ENCODE measurements at places on chromosomes 1 and 21.

DNA sequence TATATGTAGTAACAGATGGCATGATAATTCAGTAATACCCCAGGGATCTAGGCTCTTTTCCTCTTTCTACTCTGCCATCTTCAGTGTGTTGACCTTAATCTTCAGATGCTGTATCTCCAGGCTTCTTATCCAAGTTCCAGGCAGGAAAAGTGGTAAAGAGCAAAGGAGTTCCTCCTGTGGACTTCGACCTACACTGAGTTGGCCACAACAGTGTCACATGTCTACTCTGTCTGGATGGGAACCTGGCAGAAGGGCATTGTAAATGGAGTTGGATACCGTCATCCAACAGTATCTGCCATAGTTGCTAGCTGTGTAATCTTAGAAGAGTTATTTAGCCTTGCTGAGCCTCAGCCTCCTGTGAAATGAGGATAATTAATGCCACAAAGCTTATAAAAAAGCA lies 21.9 kb downstream of the IL23R start:
- DNase-seq, result no peak

- DNase-seq, result no peak
Observed at GRCh38 chr1:174297351-174297750, 138.0 kb downstream of the RABGAP1L start.

DNA sequence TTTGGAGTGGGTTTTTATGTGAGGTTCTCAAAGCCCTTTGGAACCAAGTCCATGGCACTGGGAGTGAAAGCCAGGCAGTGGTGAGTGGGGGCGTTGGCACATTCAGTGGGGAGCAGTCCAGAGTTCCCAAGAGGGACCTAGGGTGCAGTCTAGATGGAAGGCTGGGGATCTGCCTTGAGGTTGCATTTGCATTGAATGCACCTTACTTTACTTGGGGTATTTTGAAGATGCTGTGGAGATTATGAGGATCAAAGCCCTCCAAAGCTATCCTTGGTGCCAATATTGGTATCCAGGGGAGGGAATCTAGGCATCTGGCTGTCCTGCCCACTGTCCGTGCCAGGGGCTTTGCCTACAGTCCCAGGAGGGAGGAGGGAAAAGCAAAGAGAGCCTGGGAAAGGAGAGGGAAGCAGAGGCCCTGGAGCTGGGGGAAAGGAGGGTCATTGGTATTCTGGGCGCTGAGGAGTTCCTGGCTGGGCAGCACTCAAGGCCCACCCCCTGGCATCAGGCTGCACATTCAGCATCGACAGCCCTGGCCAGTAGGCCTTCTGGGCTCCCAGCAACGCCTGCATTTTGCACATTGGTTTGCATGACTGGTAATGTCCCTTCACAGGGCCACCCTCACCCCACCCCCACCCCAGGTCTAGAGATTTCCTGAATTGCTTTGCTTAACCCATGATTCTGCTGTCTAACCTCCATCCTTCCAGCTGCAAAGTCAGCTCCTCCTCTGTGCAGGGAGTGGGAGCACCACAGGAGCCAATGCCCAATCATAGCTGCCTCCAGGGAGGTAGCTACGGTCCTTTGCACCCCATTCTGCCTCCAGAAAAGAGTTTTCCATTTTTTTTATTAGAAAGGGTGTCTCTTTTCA lies 843 bp upstream of the BCAN start:
- no peak for DNase-seq

DNA sequence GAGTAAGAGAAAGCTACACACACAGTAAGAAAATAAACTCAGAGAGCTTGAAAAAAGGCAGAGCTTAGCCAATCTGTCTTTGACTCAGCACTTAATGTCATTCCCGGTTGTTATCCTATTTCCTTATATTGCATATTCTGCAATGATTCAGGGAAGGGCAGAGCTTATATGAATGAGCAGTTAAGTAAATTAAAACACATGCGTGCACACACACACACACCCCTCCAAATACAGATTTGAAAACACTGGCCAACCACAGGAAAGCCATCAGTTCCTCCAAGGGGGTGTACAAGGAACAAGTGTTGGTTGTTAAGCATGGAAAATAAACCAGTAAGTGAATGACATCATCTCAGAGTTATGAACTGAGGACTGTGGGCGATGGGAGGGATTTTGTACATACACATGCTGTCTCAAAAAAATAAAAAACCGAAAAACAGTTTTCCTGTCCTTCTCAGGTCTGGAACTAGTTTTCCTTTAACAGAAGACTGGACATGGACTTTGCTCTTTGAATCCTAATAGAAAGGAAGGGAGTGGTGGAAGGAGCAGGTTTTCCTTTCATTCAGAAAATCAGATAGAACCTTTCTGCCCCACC lies 1.0 kb downstream of the IQGAP3 start:
- peak; percentile 95 for DNase-seq

DNA sequence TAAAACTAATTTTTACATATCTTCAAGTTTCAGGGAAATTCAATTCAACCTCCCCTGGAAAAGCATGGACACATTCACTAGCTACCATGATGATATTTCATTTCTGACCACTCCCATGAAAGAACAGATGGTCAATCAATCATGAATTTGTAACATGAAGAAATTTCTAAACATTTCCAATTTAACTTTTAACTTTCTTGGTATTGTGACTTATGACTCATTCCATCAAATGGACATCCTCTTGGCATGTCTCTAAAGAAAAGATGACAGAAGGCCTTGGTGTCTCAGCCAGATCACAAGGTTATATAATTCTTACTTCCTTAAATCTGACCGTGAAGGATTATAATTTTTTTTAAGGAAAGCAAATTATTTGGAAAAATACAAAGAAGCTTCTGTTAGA lies 10.5 kb upstream of the MCOLN3 start:
- DNase-seq, result no peak

DNA sequence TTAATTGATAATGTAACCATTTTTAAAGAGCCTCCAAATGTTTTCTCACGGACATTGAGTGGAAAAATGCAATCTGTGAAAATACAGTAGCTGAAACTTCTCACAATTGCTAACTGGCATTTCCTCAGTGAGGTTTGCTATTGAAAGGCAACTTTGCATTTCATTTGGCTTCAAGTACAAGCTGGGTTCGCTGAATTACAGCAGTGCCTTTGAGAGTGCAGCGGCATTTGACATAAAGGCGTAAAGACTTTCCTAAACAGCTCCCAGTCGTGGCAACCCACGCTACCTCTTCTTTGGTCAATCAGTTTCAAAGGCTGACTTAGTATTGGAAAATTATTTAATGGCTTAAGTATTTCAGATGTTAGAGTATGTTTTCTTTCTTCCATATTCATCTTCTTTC lies 39.3 kb upstream of the ZBTB18 start:
- DNase-seq, result no peak

- DNase-seq, result peak; percentile 88
Observed at GRCh38 chr1:42186152-42186551, 21.6 kb upstream of the GUCA2A start.

DNA sequence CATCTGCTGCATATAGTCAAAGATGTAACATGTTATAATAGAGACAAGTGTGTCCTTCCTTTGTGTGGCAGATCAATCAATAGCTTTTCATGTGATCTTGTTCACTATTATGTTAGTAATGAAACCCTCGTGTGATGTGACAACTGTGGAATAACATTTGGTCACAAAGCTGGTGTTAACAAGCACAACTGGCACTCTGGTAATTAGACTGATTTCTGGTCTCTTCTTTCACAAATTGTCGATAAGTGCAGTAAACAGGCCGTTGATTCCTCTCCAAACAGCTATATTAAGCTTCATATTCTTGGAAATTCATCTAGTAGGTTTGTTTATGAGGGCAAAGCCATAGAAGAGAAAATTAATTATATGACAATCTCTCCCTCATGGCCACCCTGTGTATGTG lies 616.7 kb upstream of the PTBP2 start:
- DNase-seq, result no peak

DNA sequence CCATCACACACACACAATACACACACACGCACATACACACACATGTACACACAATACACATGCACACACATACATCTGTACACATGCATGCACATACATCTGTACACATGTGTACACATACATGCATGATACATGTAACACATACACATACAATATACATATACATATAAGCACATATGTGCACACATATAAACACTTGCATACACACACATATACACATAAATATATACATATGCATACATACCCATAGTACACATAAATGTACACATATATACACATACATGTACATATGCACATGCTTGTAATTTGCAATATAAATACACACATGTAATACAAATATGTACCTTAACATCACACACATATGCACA lies 282.6 kb upstream of the VAMP3 start:
- no peak for DNase-seq

- no peak for DNase-seq
Observed at GRCh38 chr1:59225594-59226316, 71.1 kb upstream of the FGGY start.

- DNase-seq, result peak; percentile 87
Observed at GRCh38 chr1:172826096-172826741, 167.3 kb downstream of the FASLG start.

DNA sequence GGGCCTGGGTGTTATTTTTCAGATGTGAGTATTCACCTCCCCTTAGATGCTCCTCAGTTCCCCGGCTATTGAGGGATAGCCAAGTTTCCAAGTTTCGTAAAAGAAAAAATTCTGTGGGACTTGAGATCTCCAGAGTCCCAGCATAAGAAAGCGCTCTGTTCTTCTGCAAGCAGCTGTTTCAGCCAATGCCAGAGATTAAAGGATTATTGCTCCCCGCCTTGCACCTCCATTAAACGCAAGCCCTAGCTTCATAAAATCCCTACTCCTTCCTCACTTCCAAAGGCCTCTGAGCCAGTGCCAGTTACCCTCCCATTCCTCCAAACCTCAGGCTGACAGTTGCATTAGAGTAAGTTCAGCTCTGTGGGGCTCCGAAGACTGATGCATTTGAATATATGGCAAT lies 56.4 kb downstream of the CHIA start:
- DNase-seq, result no peak

- peak; percentile 71 for DNase-seq
Observed at GRCh38 chr1:203536980-203537455, 43.1 kb downstream of the OPTC start.

All from fibroblast of skin of right biceps (primary cell).